ENCODE measurements at places on chromosomes 5 and 9.

GRCh38 chr5:78706381-78706780 is 57.8 kb upstream of the LHFPL2 start:
- no peak for DNase-seq

DNA sequence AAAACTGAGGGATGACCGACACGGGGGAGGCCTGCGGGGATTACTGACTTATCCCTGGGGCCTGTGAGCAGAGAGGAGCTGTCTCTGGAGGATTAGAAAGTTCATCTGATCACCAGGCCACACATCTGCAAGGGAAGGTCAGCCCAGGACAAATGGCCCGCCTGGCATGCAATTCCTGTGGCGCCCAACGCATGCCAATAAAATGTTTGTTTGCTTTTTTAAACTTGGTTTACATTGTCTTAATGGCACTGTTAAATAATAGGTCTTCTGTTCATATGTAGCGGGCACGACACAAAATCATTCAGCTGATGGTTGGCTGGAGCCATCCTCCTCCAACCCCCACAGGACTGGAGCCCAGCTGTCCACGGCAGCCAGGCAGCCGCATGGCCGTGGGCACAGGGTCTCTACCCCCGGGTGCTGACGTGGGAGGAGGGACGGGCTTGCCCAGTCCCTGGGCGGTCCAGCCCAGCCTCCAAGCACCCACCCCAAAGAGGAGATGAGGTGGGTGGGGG is 41.0 kb upstream of the SLC12A7 start:
- peak; percentile 83 for DNase-seq

GRCh38 chr9:36400332-36401163 is 479 bp upstream of the RNF38 start:
- peak; percentile 80 for DNase-seq

DNA sequence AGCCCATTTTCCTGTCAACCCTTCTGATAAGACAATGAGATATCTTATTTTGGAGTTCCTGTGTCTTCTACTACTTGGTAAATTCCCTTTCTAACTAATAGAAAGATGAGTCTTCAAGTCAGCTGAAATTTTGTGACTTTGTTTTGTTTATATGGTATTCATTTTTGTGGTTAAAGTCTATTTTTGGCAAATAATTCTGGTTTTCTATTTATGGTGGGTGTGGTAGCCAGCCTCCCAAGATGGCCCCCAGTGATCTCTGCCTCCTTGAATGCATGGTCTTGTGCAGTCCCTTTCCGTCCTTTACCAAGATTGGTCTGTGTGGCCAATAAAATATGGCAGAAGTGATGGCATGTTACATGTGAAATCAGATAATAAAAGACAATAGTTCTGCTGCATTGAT is 91.5 kb downstream of the NR3C1 start:
- no peak for DNase-seq

DNA sequence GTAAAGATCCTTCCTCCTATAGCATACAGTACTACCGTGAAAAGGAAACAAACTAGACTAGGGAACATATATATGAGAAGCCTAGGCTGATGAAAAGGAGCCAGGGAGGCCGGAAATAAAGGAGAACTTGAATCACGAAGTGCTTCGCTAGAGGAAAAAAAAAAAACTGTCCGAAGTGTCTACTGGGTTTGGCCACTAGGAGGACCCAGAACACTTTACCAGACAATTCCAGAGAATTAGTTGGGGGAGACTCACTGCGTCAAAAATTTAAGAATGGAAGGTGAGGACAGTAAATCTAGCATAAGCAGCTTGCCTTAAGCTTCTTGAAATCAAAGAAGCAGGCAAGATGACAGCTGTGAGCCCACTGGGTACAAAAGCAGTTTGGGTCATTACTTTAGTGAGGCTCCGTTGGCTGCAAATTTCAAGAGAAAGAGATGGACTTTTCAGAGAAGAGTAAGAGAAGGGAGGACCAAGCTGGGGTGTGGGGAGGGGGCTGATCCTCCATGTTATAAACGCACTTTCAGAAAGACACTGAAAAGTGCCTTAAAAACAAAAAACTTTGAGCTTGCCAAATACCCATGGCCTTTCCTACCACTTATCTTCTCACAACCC is 47.4 kb downstream of the P4HA2 start:
- DNase-seq = peak; percentile 78

GRCh38 chr5:93868851-93869250 is 127.5 kb upstream of the POU5F2 start:
- DNase-seq = no peak

- peak; percentile 29 for DNase-seq
Measured at GRCh38 chr9:129752900-129753729, at the start of gene PTGES. PTGES (minus strand) TSS chr9:129753042; CDS start chr9:129753012, 30 bp downstream.

DNA sequence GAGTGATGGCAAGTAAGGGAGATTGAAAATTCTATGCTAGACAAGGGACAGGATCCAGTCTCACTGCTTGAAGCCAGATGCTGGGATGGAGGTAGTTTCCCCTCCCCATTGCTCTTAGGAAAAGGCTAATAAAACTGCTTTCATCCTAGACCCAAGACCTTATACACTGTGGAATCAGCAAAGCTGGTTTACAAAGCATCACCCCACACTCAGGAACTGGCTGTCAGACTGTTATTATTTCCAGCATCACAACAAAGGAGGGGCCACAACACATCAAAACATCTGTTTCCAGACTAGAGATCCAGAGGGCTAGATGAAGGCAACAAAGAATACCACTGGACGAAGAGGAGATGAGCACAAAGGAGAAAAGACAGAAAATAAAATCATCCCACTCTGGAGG is 364.6 kb upstream of the PTGER4 start:
- no peak for DNase-seq

- DNase-seq = no peak
Measured at GRCh38 chr9:81776834-81777233, 87.5 kb upstream of the TLE1 start.

- DNase-seq = no peak
Measured at GRCh38 chr9:130901498-130902203, 5.0 kb upstream of the QRFP start.

- no peak for DNase-seq
Measured at GRCh38 chr9:104858271-104858670, 69.7 kb downstream of the ABCA1 start.

DNA sequence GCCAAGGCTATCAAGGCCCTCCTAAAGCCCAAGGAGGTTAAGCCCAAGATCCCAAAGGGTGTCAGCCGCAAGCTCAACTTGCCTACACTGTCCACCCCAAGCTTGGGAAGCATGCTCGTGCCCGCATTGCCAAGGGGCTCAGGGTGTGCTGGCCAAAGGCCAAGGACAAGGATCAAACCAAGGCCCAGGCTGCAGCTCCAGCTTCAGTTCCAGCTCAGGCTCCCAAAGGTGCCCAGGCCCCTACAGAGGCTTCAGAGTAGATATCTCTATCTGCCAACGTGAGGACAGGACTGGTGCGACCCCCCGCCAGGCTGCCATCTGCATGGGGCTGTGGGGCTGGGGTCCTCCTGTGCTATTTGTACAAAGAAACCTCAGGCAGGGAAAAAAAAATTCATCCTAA is 3.3 kb downstream of the HOMER1 start:
- DNase-seq = no peak

DNA sequence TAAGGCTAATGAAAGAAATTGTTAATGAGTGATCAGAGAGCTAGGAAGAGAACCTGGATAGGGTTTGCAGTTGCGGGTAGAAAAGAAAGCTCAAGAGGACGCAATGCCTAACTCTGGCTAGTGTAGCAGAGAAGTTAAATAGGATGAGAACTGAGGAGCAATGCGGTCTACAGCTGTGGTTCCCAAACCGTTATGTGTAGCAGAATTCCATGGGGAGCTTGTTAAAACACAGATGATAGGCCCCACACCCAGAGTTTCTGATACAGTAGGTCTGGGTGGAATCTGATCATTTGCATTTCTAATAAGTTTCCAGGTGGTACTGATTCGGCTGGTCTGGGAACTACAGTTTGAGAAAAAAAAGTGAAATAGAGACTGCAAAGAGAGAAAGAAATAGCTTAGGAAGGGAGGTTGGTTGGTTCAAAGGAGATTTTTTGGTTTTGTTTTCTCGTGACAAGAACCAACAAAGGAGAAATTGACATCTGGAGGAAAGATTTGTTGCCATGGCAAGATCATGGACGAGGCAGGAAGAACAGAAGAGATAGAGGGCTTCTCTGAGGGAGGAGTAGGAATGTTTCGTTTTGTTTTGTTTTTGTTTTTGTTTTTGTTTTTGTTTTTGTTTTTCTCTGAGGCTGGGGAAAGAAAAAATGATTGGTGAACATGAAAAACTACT is 276.1 kb downstream of the ARRDC3 start:
- no peak for DNase-seq

GRCh38 chr5:66742083-66742895 is 146.1 kb downstream of the MAST4 start:
- DNase-seq = peak; percentile 47

DNA sequence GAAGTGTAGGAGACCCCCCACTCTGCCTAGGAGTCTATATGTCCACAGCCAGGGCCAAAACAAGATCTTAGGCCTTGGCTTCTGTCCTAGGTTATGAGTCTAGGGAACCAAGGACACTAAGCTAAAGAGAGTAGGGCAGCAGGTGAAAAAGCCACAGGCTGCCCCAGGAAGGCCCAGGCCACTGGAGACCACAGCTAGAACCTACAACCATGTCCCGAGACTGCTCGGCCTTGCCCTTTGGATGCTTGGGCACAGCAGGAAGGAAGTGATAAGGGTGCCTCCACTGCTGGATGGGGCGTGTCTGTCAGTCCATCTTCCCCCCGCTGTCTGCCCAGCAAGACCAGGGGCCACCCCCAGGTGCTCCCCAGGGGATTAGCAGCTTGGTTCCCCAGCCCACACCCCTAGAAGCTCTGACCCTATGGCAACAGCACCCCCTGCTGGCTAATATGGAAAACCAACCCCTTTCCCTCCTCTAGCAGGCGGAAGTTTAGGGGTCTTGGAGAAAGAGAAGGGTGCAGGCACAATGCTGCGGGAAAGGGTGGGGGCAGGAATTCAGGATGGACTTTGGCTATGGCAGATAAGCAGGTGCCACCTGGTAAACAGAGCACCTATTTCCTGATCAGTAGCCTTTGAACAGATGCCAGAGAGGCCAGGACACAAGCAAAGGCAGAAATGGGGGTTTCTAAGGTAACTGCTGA is 10.5 kb upstream of the IRF1 start:
- peak; percentile 95 for DNase-seq

- no peak for DNase-seq
Measured at GRCh38 chr9:137531099-137531765, 19.0 kb downstream of the PNPLA7 start.

DNA sequence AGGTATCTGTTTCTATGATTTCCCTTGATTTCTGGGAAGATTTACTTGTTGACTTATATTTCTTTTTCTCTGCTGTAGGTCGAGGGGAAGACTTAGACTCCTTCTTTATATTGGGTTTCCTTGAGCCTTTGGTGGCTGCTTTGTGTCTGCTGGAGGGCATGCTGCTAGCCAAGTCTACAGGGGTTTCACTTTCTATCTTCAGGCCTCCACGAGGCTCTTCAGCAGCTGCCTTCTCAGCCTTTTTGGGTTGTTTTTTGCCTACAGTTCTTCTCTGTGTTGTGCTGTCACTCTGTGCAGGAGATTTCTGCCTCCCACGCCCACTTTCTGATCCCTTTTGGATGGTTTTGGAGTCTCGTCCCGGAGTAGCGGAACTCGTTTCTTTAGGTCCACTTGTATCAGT is 23.2 kb downstream of the LEAP2 start:
- no peak for DNase-seq

GRCh38 chr5:79802406-79802805 is 112.8 kb downstream of the CMYA5 start:
- DNase-seq = no peak

DNA sequence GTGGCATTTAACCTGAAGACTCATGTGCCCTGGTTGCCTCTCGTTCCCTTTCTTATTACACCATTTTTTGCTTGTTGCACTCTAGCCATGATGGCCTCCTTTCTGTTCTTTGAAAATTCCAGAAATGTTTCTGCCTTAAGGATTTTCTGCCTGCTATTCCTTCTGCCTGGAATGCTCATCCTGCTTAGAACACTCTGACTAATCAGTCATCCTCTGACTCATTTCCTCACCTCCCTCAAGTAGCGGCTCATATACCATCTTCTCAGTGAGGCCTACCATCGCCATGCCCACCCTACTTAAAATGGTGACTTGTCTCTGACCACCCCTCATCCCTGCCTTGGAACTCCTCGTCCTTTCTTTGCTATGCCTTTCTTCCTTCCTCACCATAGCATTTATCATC is 68.8 kb downstream of the KIF4B start:
- no peak for DNase-seq

DNA sequence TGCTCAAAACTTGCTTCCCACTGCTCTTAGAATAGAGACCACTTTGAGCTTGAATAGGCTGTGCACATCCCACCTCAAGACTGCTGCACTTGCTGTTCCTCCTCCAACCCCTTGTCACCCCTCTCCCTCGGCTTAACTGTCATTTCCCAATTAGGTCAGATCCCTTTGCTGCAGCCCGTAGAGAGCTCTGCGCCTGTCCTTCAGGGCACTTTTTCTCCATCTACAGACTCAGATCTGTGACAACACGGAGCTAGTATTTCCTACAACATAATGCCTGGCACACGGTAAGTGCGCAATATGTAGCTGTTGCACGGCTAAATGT is 485 bp upstream of the HABP4 start:
- no peak for DNase-seq

GRCh38 chr5:16644301-16644889 is 27.6 kb upstream of the RETREG1 start:
- DNase-seq = no peak

- no peak for DNase-seq
Measured at GRCh38 chr9:83656952-83657351, 34.0 kb downstream of the IDNK start.

- peak; percentile 24 for DNase-seq
Measured at GRCh38 chr5:110040178-110040577, 350.5 kb downstream of the MAN2A1 start.

DNA sequence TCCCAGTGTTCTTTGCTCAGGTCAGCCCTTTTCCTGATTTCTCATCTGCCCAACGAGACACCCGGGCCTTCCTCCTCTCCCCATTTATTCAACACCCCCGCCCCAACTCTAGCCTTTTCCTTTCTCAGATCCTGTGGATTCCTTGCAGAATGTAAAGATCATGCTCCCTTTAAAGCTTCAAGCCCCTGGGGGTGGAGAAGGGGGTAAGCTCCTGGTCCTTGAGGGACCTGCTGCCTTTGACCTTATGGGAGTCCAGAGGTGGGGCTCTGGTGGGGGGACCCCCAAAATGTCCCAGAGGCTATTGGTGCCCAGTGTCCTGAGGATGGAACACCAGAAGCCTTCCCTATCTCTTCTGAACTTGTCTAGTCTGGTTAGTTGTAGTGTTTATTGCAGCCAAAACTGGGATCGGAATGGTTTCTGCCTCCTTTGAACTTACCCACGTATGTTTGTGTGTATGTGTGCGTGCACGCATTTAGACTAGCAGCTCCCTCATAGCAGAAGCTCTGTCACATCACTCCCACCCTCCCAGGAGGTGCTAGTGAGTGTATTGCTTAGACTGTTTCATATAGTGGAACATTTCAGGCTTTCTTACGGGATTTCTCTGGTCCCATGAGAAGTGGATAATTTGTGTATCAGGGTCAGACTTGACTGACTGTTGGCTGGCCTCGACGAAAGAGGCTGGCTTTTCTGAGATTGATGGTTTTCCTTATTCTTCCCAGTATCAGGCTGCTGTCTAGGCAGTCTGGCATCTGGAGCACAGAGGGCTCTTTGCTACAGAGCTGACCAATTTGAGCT is 1.1 kb downstream of the GALNT10 start:
- DNase-seq = no peak

- DNase-seq = no peak
Measured at GRCh38 chr9:87849144-87849758, 33.4 kb upstream of the SPATA31E1 start.

GRCh38 chr5:110179321-110179720 is 489.6 kb downstream of the MAN2A1 start:
- DNase-seq = no peak

All from HT-29 (cell line).